Omental fat pad (tissue), 4 donors: ENCODE measurements at places on chromosomes 7 and 10. TPM values are rescaled to one million over a fixed set of nuclear protein-coding genes. Genes with fewer than 3 reads are reported as not detected.

- DNase-seq, result no peak
Measured at GRCh38 chr10:126013489-126014281, 117.3 kb downstream of the FANK1 start.

Gene GHRHR
- total RNA-seq, result not detected

DNA sequence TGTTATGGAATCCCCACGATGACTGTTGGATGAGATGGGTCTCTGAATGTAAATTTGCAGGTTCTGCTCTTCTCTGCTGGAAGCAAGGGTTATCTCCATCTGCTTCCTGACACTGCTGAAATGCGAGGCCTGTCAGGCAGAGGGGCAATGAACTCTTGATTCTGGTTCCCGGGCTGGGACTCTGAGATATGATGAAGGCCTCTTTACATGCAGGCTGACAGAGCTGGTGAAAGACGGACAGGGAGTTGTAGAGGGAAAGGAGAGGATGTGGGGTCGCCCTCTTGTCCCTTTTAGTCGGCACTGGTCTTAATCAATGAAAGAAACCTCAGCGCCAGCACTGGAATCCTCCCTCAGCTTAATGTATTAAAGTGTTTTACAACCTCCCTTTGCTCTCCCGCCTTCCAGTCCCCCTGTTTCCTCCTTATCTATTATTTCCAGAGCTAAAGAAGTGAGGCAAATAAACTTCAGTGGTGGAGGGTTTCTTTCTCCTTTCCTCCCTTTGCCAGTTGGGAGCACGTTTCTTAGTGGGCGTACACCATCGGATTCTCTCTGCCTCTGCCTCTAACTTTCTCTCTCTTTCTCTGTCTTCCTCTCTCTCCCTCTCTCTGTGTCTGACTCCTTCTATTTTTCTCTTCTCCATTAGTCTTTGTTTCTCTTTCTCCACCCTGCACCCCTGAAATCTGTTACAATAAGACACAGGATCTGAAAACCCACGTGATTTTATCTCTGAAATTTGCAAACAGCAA, 145.6 kb downstream of the BAMBI start:
- DNase-seq, result no peak

DNA sequence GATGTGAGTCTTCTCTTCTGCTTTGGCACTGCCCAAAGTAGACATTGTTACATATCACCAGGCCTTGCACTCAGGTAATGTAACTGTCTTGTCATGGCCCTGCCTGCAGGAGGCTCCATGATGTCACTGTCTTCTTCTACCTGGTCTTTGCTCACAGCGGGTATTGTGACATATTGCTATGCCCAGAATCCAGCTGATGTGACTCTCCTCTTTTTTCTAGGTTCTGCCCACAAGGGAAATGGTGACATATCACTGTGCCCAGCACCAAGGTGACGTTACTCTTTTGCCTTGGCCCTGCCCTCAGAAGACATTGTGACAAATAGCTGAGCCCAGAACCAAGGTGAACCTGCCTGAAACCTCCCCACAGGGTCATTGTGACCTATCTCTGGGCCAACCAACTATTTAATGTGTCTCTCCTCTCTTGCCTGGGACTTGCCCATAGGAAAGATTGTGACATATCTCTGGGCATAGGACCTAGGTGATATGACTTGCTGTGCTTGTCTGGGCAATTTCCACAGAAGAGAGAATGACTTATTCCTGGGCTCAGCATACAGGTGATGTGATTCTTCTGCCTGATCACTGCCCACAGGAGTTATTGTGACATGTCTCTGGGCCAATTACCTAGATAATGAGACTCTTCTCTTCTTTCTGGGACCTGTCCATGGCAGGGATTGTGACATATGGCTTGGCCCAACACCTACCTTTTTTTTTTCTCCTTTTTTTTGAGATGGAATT, 26.5 kb upstream of the ZNF107 start:
- DNase-seq, result no peak

DNA sequence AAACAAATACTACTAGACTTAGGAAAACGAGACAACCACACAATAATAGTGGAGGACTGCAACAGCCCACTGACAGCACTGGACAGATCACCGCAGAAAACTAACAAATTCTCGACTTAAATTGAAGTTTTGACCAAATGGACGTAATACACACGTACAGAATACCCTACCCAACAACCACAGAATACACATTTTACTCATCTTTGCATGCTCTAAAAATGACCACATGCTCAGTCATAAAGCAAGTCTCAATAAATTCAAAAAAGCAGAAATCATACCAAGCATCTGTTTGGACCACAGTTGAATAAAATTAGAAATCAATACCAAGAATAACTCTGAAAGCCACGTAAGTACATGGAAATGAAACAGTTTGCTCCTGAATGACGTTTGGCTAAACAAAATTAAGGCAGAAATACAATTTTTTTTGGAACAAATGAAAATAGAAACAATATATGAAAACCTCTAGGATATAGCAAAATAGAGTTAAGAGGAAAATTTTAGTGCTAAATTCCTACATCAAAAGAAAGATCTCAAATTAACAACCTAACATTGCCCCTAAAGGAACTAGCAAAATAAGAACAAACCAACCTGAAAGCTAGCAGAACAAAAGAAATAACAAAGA, 30.6 kb downstream of the MAPK8 start:
- no peak for DNase-seq

GRCh38 chr7:143892527-143893300, 9.3 kb downstream of the TCAF1 start:
- DNase-seq, result no peak

- DNase-seq, result no peak
Measured at GRCh38 chr10:43846187-43846680, 197.6 kb upstream of the ZNF32 start.

Gene NUTM2E
- not detected for total RNA-seq

Gene NPC1L1
- 0.24 TPM for total RNA-seq

DNA sequence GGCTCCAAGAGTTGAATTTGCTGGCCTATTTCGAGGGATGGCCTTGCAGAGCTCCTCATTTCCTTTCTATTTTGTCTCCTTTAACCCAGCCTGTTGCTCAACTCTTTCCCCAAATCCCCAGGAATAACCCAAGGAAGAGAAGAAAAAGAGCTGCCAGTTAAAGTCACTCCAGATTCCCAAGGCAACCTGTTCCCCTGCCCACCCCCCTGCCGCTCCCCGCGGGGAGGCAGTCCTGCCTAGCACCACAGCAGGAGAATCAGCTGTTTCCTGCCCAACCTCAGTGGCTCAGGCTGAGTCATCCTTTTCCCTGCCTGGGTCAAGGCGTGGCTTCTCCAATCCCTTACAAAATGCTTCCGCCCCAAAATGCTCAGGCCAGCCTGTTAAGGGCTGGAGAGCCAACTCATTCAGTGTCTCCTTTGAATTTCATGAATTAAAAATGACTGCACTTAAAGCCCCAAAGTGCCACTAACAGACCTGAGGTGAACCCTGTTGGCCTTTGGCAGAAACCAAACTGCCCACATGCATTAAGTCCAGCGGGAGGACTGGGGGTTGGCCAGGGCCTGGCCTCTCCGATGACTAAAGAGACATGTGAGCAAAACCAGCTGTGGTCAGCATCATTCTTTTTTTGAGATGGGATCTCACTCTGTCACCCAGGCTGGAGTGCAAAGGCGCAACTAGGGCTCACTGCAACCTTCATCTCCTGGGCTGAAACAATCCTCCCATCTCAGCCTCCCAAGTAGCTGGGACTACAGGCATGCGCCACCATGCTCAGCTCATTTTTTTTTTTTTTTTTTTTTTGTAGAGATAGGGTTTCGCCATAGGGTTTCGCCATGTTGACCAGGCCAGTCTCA, 83.2 kb upstream of the KIF5B start:
- peak; percentile 51 for DNase-seq
